A549 treated with CORT108297 at 1 μM for 4 hours (cell line): ENCODE measurements at places on chromosomes 11 and 22. TPM values are rescaled to one million over a fixed set of nuclear protein-coding genes. Genes with fewer than 3 reads are reported as not detected.

LAMTOR1 gene
- total RNA-seq, result 113 to 163 TPM (median 144 TPM) in 5 replicates

ACRV1 gene
- not detected in 5 replicates for total RNA-seq

RFPL1 gene
- not detected in 5 replicates for total RNA-seq

KCNK4 gene
- total RNA-seq, result 0.07 to 0.10 TPM (median 0.09 TPM) in 3 of 5 replicates, not detected in the others

KDM4E gene
- total RNA-seq, result not detected in 5 replicates

FERMT3 gene
- total RNA-seq, result 0.87 to 4.3 TPM (median 1.5 TPM) in 5 replicates

TEF gene
- total RNA-seq, result 0.85 to 1.1 TPM (median 0.93 TPM) in 5 replicates

TRIM6 gene
- 10.4 to 13.1 TPM (median 12.8 TPM) in 5 replicates for total RNA-seq

OR4D5 gene
- total RNA-seq, result not detected in 5 replicates

LZTR1 gene
- 12.8 to 22.5 TPM (median 19.1 TPM) in 5 replicates for total RNA-seq

GDPD4 gene
- total RNA-seq, result not detected in 5 replicates

CCDC86 gene
- 86.0 to 111 TPM (median 97.8 TPM) in 5 replicates for total RNA-seq

HSPB2 gene
- total RNA-seq, result not detected in 5 replicates

FUT4 gene
- total RNA-seq, result 2.2 to 2.9 TPM (median 2.6 TPM) in 5 replicates

UPK3A gene
- total RNA-seq, result not detected in 5 replicates

SORL1 gene
- total RNA-seq, result 1.5 to 1.7 TPM (median 1.6 TPM) in 5 replicates

UBQLN3 gene
- total RNA-seq, result not detected in 5 replicates

CNGA4 gene
- 0.03 to 0.09 TPM (median 0.06 TPM) in 4 of 5 replicates, not detected in the other for total RNA-seq

KCNC1 gene
- 0.03 to 0.14 TPM (median 0.06 TPM) in 5 replicates for total RNA-seq

KCTD14 gene
- total RNA-seq, result 1.8 to 2.0 TPM (median 2.0 TPM) in 5 replicates

NLRP14 gene
- total RNA-seq, result not detected in 5 replicates
